GM12878 (cell line): ENCODE measurements at places on chromosomes 1 and 21. TPM values are rescaled to one million over a fixed set of nuclear protein-coding genes. Genes with fewer than 3 reads are reported as not detected.

DNA sequence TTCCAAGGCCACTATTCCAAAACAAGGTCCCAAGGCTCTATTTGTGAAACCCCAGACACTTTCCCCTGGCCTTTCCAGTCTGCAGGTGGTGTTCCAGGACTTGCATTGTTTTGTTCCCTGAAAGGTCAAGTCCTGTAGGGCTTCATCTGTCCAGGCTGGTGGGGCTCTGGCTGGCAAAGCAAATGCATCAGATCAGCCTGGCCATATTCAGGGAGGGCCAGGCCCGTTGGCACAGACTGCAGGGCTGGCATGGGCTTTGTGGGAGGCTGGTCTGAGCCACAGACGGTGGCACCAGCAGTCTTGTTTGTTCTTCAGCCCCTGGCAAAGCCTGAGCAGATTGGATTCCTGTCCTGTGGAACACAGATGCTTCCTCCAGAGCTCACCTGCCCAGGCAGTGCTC is 93.0 kb downstream of the SPATA46 start:
- no peak overlapping the region for H3K27ac ChIP-seq
- H3K36me3 ChIP-seq, result no peaks in the 10 kb centered on the region
- H3K4me3 ChIP-seq, result no peak overlapping the region
- H3K27me3 ChIP-seq, result peaks cover 8% of the 10 kb centered on the region; the same call in 1 of the 2 replicates

- H3K36me3 ChIP-seq, result no peaks in the 10 kb centered on the region
- no peaks in the 10 kb centered on the region for H3K27me3 ChIP-seq
- H3K4me3 ChIP-seq, result no peak overlapping the region
- peaks cover 10% of the 10 kb centered on the region for H3K4me1 ChIP-seq
These were observed 3.8 kb upstream of the ATP6V1G3 start for GRCh38 chr1:198544265-198544664.

- no peaks in the 10 kb centered on the region for H3K36me3 ChIP-seq
- peaks cover 4% of the 10 kb centered on the region for H3K4me1 ChIP-seq
- no peak overlapping the region for H3K27ac ChIP-seq
- DNase-seq, result no peak
- H3K27me3 ChIP-seq, result 0 out of 2 replicates have a peak, but pooled peaks cover 5% of the 10 kb centered on the region
- no peak overlapping the region for H3K4me3 ChIP-seq
These were observed 98.8 kb downstream of the RHOU start for GRCh38 chr1:228833911-228834688.

DNA sequence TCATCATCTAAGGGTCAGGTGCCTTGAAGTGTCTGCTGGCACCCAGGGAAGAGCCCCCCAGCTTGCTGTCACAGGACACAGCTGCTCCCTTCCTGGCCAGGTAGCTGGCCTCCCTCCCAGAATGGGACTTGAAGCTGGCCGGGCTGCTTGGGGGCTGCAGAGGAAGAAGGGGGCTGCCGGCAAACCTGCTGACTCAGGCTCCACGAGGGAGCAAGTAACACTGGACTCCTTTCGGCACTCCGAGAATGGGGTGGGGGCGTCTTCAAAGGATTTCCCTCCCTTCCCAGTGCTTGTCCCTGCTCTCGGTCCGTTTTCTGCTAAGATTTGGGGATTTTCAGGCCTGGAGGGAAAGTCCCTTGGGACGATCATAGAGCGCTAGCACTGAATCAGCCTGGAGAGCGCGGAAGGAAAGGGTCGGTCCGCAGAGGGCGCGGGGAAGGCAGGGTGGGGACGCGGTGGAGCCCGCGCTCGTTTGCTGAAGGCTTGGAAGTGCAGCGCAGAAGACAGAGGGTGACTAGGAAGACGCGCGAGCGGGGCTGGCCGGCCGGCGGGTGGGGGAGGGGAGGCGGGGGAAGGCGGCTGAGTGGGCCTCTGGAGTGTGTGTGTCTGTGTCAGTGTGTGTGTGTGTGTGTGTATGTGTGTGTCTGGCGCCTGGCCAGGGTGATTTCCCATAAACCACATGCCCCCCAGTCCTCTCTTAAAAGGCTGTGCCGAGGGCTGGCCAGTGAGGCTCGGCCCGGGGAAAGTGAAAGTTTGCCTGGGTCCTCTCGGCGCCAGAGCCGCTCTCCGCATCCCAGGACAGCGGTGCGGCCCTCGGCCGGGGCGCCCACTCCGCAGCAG is at the start of gene CSF1:
Gene CSF1 (plus strand): TSS at position 727 of the 840 bp plus-strand sequence. CDS start 175 bp downstream, outside the sequence.
- peak; percentile 48 for DNase-seq
- H3K27ac ChIP-seq, result peak within 1 kb of the TSS; percentile 64
- no peaks in the 10 kb centered on the region for H3K27me3 ChIP-seq
- H3K36me3 ChIP-seq, result no peaks in the 10 kb centered on the region
- peak within 1 kb of the TSS; percentile 76 for H3K4me3 ChIP-seq
- H3K4me1 ChIP-seq, result peaks cover 20% of the 10 kb centered on the region

- H3K27me3 ChIP-seq, result no peaks in the 10 kb centered on the region
- H3K27ac ChIP-seq, result no peak overlapping the region
- peaks cover 14% of the 10 kb centered on the region for H3K36me3 ChIP-seq
- H3K4me3 ChIP-seq, result no peak overlapping the region
These were observed 12.7 kb downstream of the SLC25A33 start for GRCh38 chr1:9551984-9552383.

DNA sequence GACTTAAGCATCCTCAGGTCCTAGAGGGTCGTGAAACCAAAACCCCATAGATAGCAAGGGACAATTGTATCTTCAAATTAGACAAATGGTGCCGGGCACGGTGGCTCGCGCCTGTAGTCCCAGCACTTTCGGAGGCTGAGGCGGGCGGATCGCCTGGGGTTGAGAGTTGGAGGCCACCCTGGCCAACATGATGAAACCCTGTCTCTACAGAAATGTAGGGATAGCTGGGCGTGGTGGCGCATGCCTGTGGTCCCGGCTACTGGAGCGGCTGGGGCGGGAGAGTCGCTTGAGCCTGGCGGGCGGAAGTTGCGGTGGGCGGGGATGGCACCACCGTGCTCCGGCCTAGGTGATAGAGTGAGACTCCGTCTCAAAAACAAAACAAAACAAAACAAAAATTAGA is 780.6 kb downstream of the BRINP3 start:
- H3K36me3 ChIP-seq, result no peaks in the 10 kb centered on the region
- no peak for DNase-seq
- H3K4me3 ChIP-seq, result no peak overlapping the region
- H3K4me1 ChIP-seq, result no peaks in the 10 kb centered on the region
- H3K27ac ChIP-seq, result no peak overlapping the region
- no peaks in the 10 kb centered on the region for H3K27me3 ChIP-seq

GRCh38 chr1:107776900-107777663 is 187.9 kb downstream of the VAV3 start:
- H3K4me1 ChIP-seq, result peaks cover 11% of the 10 kb centered on the region
- H3K36me3 ChIP-seq, result no peaks in the 10 kb centered on the region
- peak overlapping the region; percentile 6; the same call in 1 of the 2 replicates for H3K4me3 ChIP-seq
- peak; percentile 64 for DNase-seq
- no peaks in the 10 kb centered on the region for H3K27me3 ChIP-seq

GRCh38 chr1:46041974-46042373 is 90.5 kb downstream of the PIK3R3 start:
- H3K27ac ChIP-seq, result peak overlapping the region; percentile 61
- DNase-seq, result no peak
- no peaks in the 10 kb centered on the region for H3K27me3 ChIP-seq

GRCh38 chr1:194280463-194280862 is 1094.0 kb upstream of the B3GALT2 start:
- no peak overlapping the region for H3K4me3 ChIP-seq
- H3K36me3 ChIP-seq, result no peaks in the 10 kb centered on the region
- no peak overlapping the region for H3K27ac ChIP-seq
- no peak for DNase-seq
- no peaks in the 10 kb centered on the region for H3K27me3 ChIP-seq

DNA sequence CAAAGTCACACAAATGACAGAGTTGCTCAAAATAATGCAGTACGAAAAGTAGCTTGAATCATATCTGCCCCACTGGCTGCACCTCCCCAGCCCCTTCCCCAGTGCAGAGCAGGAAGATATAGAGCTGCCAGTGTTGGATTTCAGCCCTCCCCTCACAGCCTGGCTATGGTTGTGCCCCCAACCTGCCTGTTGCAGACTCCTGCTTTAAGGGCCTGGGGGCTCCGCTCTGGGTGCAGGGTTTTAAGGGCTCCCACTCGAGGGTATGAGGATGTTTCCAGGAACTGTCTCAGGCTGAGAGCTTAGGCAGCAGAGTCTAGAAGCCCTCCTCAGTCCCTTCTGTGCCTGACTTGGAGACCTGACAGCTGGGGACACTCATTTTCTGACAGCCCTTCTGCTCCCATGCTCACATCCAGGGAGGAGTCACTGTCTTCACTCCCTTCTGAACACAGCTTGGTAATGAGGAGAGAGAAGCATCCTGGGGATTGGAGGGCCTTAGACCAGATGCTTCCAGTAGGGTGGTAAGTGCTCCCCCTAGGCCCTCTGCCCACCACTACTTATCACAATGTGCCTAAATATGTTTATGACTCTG is 4.6 kb downstream of the S100A9 start:
- H3K27me3 ChIP-seq, result no peaks in the 10 kb centered on the region
- no peaks in the 10 kb centered on the region for H3K4me1 ChIP-seq
- no peak overlapping the region for H3K27ac ChIP-seq

DNA sequence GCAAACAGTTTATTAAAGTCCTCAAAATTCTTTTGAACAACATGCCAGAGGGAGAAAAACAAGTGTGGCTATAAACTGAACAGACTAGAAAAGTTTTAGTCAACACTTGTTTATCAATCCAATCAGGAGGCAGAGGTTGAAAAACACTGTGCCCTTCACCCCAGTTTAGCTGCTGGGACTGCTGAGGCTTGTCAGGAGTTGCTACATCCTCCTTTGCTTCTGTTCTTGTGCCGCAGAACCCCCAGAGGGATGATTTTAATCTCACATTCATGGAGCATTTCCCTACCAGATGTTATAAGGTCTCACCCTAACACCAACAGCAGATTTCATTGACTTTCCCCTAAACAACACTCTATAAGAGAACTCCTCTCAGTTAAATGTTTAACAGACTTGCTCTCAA is 321.2 kb downstream of the VAV3 start:
- no peaks in the 10 kb centered on the region for H3K4me1 ChIP-seq
- no peaks in the 10 kb centered on the region for H3K27me3 ChIP-seq

- DNase-seq, result no peak
- H3K4me1 ChIP-seq, result no peaks in the 10 kb centered on the region
- no peak overlapping the region for H3K27ac ChIP-seq
- H3K27me3 ChIP-seq, result no peaks in the 10 kb centered on the region; the same call in 1 of the 2 replicates
- no peak overlapping the region for H3K4me3 ChIP-seq
- no peaks in the 10 kb centered on the region for H3K36me3 ChIP-seq
These were observed 41.1 kb downstream of the PROX1 start for GRCh38 chr1:214028649-214029406.

DNA sequence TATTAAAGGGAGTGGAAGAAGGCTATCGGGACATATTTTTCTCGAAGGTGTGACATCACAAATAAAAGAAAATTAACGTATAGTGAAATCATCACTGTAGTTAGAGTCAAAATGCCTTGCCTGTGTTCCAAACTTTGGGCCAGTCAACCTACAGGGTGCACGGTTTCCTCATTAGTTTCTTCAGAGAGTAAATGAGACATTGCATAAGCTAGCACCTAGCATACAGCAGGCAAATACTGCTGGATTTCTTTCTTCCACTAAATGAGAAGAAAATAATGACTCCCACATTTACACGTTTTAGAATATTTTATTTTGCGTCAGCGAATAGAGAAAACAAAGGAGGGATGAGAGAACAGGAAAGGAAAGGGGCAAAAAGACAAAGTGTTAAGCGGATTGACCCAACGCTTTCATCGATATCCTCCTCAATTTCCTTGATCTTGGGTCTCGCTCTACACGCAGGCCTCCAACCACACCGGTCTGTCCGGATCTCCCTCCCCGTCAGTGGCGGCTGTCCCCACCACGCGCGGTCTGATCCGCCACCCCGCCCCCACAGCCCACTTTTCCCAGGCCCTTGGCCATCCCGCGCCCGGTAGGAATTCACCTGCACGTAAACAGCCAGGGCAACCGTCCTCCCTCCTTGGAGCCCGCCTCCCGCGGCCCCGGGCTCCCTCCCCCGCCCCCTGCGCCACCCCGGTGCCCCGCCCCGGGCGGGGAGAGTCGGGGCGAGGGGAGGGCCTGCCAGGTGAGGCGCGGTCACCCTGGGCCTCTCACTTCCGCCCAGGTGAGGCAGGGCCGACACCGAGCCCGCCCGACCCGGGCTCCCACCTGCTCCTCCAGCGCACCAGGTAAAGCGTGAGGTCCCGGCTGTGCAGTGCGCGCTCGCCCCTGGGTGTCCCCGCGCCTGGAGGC is at the start of gene PATJ:
Gene PATJ (plus strand): TSS at position 770 of the 909 bp plus-strand sequence. CDS start 20,413 bp downstream, outside the sequence.
- peaks cover 6% of the 10 kb centered on the region for H3K4me1 ChIP-seq
- H3K4me3 ChIP-seq, result peak within 1 kb of the TSS; percentile 83
- H3K27ac ChIP-seq, result no peak within 1 kb of the TSS
- H3K27me3 ChIP-seq, result no peaks in the 10 kb centered on the region

GRCh38 chr21:25406887-25407579 is 200.2 kb downstream of the MRPL39 start:
- no peak for DNase-seq
- peaks cover 6% of the 10 kb centered on the region for H3K4me1 ChIP-seq
- H3K36me3 ChIP-seq, result no peaks in the 10 kb centered on the region; the same call in none of the 2 replicates
- no peak overlapping the region for H3K27ac ChIP-seq
- no peaks in the 10 kb centered on the region for H3K27me3 ChIP-seq

- H3K36me3 ChIP-seq, result peaks cover 24% of the 10 kb centered on the region
- no peaks in the 10 kb centered on the region for H3K27me3 ChIP-seq
- no peak overlapping the region for H3K4me3 ChIP-seq
- H3K27ac ChIP-seq, result no peak overlapping the region
These were observed 104.7 kb downstream of the JAK1 start for GRCh38 chr1:64861611-64862010.

GRCh38 chr1:186404454-186405051 is 28.9 kb downstream of the ODR4 start:
- no peaks in the 10 kb centered on the region for H3K27me3 ChIP-seq
- no peaks in the 10 kb centered on the region for H3K4me1 ChIP-seq
- H3K4me3 ChIP-seq, result no peak overlapping the region
- no peak overlapping the region for H3K27ac ChIP-seq

DNA sequence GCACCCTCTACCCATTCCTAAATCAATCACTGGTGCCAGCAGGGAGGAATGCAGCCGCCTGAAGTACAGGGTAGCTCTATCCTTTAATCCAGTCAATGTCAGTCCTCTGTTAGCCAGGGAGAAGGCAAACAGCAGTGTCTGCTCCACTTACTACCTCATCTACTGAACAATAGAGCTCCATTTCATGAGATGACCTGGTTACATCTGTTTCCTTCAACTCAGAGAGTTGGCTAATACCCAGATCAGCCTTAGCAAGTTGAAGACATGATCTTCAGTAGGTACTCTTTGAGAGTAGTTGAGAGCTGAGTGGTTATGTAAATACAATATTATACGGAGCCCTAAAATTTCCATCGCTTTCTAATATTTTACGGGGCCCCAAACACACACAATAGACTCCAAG is 46.1 kb upstream of the CD34 start:
- H3K27me3 ChIP-seq, result peaks cover 20% of the 10 kb centered on the region
- H3K4me3 ChIP-seq, result no peak overlapping the region
- H3K4me1 ChIP-seq, result no peaks in the 10 kb centered on the region
- H3K27ac ChIP-seq, result no peak overlapping the region
- DNase-seq, result no peak

GRCh38 chr1:178011465-178011828 is 41.6 kb upstream of the SEC16B start:
- H3K4me3 ChIP-seq, result no peak overlapping the region
- no peaks in the 10 kb centered on the region for H3K36me3 ChIP-seq
- no peaks in the 10 kb centered on the region for H3K4me1 ChIP-seq
- no peaks in the 10 kb centered on the region; the same call in 1 of the 2 replicates for H3K27me3 ChIP-seq
- no peak for DNase-seq

- no peak overlapping the region for H3K4me3 ChIP-seq
- H3K27ac ChIP-seq, result no peak overlapping the region
- DNase-seq, result no peak
- peaks cover 3% of the 10 kb centered on the region; the same call in 1 of the 2 replicates for H3K4me1 ChIP-seq
- H3K27me3 ChIP-seq, result no peaks in the 10 kb centered on the region
These were observed 8.3 kb downstream of the IL24 start for GRCh38 chr1:206905295-206906164.

Gene PPP1R15B
- 10.9 and 13.9 TPM in 2 replicates for polyA plus RNA-seq

Gene SNRPE
- 941 and 959 TPM in 2 replicates for polyA plus RNA-seq

Gene FAM177B
- not detected in 2 replicates for polyA plus RNA-seq

Gene MAEL
- 0.12 TPM in 1 of 2 replicates, not detected in the other for polyA plus RNA-seq

Gene DNAI4
- 1.6 and 2.3 TPM in 2 replicates for polyA plus RNA-seq

Gene HAO2
- not detected in 2 replicates for polyA plus RNA-seq

Gene CITED4
- polyA plus RNA-seq, result not detected in 2 replicates
